AG04449 (cell line): ENCODE measurements at places on chromosomes 7 and 10.

- no peak for DNase-seq
Observed at GRCh38 chr10:97335188-97335619, 675 bp upstream of the FRAT2 start.

GRCh38 chr10:1403508-1404322 is 333.6 kb downstream of the ADARB2 start:
- DNase-seq = no peak

- peak; percentile 70 for DNase-seq
Observed at GRCh38 chr7:155166673-155167370, 96.7 kb downstream of the HTR5A start.

- no peak for DNase-seq
Observed at GRCh38 chr7:132930881-132931280, 151.0 kb downstream of the CHCHD3 start.

DNA sequence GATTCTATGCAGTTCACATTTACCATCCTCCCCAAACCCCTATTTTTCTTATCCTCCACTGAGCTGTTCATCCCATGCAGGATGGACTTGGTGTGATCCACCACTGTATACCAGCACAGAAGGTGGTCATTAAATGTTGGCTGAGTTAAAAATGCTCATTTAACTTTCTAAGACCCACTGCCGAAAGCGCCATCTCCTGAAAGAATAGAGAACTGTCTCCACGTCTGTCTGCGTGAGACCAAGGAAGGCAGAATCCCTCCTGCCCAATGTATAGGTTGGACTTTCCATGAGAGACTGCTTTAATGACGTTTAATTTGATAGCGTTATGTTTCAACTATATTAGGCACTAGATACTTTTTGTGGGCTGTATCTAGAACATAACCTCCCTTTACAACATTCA is 124.3 kb downstream of the GPAM start:
- DNase-seq = no peak

GRCh38 chr7:29131678-29132077 is 14.7 kb downstream of the CPVL start:
- no peak for DNase-seq

- no peak for DNase-seq
Observed at GRCh38 chr10:89959433-89960110, 258.2 kb downstream of the KIF20B start.

DNA sequence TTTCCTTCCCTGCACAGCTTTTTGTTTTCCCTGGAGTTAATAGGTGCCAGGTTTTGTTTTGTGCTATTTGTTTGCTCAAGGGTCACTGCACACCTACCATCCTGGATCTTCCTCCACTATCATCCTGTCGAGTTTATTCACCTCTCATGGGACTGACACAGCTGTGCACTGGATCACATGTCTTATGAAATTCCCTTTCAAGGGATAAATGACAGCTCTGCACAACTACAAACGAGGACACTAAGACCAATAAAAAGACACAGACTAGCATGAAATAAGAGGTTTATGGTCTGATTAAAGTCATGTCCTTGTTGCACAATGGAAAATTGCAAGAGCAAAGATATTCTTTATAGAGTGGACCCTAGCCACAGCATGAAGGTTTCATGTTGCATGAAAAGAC is 76.7 kb upstream of the SFMBT2 start:
- DNase-seq = no peak

DNA sequence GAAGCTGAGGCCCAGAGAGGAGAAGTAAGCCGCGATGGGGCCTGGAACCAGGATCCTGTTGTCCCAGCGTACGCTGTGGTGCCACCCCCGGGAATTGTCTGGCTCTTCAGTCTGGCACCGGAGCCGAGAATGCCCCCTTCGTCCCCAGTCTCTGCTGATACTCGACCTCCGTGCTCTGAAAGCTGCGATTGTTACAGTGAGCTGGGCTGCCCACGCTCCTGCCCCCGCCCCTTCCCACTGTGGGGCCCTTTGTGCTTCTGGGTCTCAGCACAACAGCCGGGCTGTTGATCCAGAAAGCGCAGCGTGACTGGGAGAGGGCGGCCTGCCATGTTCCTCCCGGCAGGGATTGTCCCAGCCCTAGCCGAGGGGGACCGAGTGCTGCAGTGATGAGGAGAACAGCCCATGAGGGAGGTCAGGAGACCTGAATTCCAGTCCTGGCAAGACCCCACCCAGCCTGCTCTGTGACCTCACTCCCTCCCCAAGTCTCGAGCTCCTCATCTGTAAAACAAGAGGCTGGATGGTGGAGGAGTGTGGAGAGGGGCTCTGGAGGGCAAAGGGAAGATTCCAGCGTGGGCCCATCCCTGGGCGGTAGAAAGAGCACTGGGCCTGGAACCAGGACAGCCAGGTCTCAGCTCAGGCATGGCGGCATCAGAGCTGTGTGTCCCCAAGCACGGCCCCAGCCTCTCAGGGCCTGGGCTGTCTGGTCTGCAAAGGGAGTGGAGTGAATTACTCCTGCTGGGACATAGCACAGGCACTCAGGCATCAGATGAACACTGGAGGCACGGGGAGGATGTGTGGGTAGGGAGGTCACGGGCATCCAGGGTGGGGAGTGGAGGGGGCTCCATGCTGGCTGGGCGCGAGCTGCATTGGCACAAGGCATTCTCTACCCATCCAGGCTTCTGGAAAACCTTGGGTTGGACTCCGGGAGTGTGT is 43.6 kb downstream of the TSPAN15 start:
- no peak for DNase-seq

DNA sequence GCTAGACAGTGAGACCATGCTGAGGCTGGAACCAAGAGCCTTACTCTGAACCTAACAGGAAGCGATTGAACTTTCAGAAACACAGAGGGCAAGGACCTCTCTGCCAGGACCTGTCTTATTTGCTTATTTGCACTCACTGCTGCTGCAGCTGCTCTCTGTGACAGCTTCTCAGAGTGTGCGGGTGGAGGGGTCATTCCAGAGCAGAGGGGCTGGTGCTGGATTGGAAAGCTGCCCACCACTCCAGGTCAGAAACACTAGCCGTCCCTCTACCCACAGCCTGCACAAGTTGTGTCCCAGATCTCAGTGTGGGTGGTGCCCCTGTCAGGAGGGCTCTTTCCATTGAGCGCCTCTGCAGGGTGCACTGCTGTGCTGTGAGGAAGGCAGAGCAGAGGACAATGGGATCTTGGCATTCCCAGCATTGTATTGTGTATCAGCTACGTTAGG is 126.2 kb downstream of the CCNY start:
- no peak for DNase-seq

DNA sequence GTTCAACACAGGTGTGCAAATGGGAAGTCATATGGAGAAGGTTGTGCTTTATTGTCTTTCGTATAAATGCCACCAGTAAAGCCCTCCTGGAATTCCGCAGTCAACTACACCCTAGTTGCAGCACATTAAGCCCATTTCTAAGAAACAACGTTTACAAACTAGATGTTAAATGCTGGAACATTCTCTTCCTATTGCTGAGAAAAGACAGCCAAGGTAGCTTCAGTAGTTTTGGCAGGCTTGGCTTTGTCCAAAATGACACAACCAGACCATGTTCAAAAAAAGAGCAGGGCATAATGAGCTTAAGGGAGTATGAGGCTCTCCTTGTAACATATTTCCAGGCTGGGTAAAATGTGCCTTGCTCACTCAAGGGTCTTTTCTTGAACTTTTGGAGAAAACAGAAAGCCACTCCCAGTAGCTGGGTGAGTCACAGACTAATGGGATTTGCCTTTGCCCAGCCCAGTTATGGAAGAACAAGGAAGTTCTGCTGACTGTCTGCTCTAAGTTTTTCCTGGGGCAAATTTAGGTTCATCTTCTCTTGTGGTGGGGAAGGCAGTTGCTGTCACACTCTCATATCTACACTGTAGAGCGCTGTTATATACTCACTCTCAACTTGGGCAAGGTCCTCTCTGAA is 238.7 kb downstream of the PLXNA4 start:
- DNase-seq = no peak

DNA sequence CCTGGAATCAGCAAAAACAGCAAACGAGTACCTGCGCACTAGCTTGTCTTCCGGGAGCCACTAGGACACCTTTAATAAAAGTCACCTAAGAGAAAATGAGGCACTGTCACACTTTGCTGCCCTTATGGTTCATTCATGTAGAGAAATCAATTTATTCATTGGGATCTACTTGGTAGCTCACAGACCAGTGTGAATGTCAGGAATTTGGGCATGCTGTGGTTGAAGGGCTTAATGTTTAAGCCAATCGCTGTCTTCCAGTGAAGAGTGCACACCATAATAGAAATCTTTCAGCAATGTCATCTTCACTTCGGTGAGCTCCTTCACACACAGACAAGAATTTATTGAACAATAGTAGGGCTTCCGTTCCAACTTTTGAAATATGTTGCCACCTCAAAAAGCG is 65.1 kb downstream of the MARCHF5 start:
- DNase-seq = no peak

DNA sequence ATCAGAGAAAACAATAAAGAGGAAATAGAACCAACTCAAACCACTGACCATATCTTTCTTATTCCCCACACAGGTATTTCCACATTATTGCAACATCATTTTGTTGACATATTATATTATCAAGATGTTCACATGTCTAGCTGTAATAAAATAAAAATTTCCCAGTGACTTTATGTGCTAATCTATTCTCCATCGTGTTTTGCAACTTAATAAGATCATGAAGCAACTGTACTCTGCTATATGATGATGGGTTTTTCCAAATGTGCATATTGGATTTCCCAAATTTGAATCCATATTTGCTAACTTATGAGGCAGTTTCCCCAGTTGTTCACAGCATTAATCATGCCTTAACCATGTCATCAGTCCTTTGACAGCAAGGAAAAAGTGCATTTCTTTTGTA is 127.8 kb downstream of the ITGB8 start:
- DNase-seq = no peak

DNA sequence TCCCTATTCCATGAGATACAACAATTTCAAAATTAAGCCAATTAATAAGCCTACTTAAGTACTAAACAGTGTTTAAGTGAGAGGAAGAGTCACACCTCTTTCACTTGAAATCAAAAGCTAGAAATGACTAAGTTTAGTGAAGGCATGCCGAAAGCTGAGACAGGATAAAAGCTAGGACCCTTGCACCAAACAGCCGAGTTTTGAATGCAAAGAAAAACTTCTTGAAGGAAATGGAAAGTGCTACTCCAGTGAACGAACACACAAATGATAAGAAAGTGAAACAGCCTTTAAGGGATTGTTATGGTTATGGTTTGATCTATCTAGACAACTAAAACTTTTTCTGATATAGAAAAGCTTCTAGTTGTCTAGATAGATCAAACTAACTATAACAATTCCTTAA is 135.4 kb upstream of the KMT2E start:
- no peak for DNase-seq

DNA sequence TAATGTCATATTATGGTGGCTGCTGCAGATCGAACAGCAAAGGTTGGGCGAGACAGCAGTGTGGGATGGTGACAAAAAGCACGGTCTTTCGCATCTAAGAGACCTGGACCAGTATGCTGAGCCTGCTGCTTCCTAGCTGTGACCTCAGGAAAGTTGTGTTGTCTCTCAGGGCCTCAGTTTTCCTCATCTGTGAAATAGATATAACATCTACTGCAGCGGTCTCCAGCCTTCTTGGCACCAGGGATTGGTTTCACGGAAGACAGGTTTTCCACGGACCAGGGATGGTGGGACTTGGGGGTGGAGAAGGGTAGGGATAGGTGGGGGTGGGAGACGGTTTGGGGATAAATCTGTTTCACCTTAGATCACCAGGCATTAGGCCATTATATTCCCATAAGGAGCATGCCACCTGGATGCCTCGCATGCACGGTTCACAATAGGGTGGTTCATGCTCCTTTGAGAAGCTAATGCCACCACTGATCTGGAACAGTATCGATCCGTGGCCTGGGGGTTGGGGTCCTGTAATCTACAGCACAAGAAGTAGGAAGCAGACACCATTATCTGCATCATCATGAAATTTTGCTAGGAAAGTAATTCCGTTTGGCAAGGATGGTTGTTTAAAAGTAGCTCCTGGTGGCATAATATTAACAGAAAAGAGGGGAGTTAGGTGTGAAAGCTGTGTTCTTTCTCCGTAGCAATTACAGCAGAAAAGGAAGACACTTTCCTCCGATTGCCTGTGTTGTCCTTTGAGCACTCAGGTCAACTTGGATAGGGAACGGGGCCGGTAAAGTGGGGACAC is 10.8 kb downstream of the KLF6 start:
- DNase-seq = no peak

DNA sequence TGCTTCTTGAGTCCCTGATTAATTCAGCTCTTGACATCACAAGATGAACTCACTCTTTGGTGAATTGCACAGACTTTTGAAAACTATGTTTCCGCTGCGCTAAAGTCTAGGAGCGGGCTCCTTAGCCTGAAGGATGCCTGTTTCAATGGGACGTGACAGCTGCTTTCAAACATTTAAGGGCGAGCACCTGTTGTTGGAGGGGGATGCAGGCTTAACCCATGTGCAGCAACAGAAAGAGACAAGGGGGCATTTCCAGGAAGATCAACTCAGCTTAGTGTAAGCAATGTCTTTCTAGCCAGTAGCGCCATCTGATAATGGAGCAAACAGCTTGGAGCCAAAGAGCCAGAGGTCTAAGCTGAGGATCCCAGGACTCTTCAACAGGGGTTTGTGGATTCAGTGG is 8.4 kb upstream of the PFKFB3 start:
- DNase-seq = no peak

DNA sequence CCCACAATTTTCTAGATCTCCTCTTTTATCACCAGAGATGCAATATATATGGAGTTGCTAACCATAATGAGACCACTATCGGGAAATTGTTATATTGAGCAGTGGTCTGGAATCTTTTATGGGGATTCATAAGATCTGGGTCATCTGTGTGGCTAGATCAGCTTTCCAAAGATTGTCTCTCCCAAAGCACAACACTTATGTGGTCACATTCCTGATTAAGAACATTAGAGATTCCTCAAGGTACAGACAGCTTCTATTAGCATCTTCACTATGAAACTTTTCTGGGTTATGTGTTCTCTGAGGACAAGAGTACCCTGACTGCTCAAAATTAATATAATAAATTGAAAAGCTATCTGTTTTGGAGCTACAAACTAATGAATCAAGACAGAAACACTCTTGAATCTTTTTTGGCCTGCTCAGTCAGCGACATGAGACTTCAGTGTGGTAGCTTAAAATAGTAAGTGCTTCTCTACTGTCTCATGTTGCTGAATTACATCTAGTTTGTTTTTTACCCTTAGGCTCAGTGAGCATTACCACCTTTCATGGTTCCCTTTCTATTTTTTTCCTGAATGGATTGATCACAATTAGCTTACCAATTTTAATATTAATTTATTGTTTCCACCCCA is 42.6 kb upstream of the STRIP2 start:
- DNase-seq = no peak

DNA sequence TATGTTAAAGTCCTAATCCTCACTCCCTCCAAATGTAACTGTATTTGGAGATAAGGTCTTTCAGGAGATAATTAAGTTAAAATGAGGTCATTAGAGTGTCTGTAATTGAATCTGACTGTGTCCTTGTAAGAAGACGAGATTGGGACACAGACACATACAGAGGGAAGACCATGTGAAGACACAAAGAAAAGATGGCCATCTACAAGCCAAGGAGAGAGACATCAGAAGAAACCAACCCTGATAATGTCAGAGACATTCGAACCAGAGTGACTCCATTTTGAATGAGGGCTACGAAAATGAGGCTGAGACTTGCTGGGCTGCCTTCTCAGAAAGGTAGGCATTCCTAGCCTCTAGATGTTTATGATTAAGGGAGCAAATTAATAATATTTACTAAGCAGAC is 542 bp upstream of the SAMD9L start:
- no peak for DNase-seq

GRCh38 chr7:82897500-82897899 is 265.2 kb downstream of the PCLO start:
- DNase-seq = no peak
